Skeletal muscle cell (primary cell): ENCODE measurements at places on chromosomes 1 and 21.

GRCh38 chr1:63630666-63631065 is 37.5 kb downstream of the PGM1 start:
- no peak for DNase-seq

DNA sequence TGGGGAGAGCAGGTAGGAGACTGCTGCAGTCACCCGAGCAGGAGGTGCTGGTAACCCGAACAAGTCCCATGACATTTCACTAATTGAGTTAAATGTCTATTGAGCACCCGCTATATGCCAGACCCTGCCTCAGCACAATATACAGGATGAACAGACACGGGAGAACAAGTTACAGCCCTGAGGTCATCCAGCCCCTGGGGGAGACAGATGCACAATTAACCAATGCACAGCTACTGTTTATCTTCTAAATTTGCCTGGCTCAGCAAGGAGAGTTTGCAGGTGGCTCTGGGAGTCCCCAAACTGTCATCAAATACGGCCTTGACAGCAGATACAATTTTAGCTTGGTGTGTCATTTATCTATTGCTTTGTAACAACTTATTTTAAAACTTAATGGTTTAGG is 18.1 kb downstream of the CITED4 start:
- DNase-seq: no peak

- DNase-seq: no peak
These were observed 15.5 kb upstream of the PADI2 start for GRCh38 chr1:17134724-17135123.

DNA sequence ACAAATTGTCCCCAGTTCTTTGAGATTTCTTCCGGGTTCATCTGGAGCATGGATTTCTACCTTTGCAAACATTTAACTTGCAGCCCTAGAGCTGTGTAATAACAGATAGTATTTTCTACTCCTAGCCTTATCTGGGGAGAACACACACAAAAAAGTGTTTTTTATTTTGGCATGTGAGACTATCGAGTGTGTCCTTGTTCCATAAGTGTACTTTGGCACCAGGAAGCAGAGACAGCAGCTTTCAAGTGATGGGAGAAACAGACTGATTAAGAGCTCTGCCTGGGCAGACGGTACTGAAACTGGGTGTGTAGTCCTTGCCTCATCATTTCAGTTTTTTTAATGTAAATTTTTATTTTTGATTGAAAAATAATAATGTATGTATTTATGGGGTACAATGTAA is 297.4 kb downstream of the ST6GALNAC3 start:
- DNase-seq: no peak

DNA sequence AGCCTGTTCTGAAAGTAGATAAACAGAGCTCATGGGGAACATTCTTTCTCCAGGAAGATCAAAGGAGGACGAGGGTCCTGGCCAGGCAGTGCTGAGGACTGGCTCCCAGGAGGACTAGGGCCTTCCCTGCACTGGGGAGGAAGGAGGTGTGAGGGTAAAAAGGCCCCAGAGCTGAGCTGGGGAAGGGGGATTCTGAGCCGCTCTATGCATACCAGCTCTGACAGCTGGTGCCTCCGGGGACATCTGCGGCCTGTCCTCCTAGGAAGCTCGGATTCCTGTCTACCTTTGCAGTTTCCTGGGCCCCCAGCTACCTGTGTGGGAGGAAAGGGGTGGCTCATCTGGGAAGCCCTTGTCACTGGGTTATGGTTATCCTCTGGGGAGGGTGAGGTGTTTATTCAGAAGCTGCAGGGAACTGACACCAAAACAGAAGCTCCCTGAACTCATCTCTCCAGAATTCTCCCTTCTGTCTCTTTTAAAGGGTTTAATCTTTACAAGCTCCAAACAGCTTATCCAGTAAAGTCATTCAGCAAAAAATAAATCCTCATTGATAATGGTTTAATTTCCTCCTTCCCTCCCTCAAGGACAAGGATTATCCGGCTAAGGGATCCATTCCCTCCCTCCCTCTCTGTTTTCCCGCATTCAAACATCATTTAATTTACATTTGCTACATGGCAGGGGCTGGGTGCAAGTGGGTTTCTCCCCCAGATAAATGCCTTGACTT is 31.0 kb downstream of the NENF start:
- DNase-seq: no peak

DNA sequence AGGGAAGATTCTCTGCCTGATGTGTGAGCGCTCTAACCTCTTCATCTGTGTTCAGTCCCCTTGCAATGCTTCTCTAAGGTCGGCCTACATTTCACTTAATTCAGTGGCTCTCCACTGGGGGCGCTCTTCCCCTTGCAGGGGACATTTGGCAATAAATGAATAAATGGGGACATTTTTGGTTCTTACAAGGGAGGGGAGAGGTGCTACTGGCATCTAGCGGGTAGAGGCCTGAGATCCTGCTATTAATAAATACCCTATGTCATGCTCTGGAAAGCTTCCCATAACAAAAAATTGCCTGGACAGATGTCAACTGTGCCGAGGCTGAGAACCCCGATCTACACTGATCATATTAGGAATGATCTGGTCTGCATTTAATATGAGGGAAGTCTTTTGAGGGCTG is 25.9 kb upstream of the DNAJC11 start:
- DNase-seq: no peak
